ENCODE measurements at places on chromosomes 2 and 18.

DNA sequence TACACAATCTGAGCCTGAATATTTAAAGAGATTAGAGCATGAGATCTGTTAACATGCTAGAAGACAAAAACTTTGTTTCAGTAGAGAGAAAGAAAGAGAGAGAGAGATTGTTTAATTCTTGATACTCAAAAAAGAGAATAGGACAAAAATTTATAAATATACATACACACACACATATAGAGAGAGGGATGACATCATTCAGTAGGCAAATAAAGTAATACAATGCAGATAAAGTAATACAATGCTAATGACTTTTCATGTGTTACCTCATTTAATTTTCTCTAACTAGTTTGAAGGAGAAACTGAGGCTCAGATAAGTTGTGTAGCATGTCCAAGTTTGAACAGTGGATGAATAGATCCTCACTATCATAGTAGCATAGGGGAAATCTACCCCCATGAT lies 286.4 kb downstream of the CMPK2 start:
- DNase-seq: no peak

DNA sequence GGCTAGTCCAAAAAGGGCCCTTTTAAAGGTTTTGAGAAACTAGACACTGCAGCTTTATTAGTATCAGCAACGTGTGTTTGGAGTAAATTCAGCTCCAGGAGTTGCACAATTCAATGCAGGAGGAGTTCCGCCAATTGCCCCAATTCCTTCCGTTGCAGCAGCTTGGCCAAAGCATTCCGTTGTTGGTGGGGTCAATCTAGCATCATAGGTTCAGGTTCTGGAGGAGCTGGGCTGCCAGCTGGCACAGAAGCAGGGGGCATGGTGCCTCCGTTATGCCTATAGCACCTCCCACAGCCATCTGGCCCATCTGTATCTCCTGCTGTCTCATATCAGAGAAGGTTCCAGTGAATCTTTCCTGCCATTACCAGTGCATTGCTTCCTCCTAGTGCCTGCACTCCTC lies 55.4 kb downstream of the REL start:
- DNase-seq: no peak

DNA sequence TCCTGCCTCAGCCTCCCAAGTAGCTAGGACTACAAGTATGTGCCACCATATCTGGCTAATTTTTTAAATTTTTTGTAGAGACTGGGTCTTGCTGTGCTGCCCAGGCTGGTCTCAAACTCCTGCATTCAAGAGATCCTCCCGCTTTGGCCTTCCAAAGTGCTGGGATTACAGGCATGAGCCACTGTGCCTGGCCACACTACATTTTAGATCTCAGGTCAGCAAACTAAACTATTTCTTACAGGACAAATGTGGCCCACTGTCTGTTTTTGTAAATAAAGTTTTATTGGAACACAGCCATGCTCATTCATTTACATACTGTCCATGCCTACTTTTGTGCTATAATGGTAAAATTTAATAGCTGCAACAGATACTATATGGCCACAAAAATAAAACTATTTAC lies 17.8 kb downstream of the INO80D start:
- DNase-seq: no peak

- DNase-seq: no peak
Measured at GRCh38 chr2:5978131-5978751, 286.1 kb downstream of the SOX11 start.

GRCh38 chr2:24392542-24393059 lies 32.3 kb upstream of the ITSN2 start:
- DNase-seq: no peak

DNA sequence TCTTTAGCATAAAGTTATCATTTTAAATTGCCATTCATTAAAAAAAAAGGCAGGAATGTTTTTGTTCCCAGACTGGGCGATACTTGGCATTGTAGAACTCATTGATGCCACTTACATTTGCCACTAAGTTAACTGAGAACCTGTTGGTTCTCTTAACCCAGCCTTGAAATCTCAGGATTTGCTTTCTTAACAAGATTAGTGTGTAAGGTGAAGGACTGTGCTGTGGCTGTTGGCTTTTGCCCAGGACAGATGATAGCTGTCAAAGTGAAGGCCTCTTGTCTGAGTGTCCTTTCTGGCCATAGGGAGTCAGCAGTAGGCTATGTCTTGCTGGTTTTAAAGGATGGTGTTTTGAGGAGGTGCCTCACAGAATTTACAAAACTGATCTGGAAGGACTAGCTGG lies 2.6 kb downstream of the DPYSL5 start:
- no peak for DNase-seq

GRCh38 chr2:149331023-149331400 lies 625 bp downstream of the LYPD6 start:
- no peak for DNase-seq

GRCh38 chr2:55923091-55923981 lies at the start of gene EFEMP1:
EFEMP1 (minus strand) TSS chr2:55923782; CDS start chr2:55922440, 1,342 bp downstream.
- no peak for DNase-seq

- no peak for DNase-seq
Measured at GRCh38 chr2:196384729-196385128, 213.4 kb upstream of the STK17B start.

- DNase-seq: no peak
Measured at GRCh38 chr18:30485078-30485477, 557.5 kb downstream of the DSC3 start.

- no peak for DNase-seq
Measured at GRCh38 chr2:60383401-60384143, 169.9 kb downstream of the BCL11A start.

DNA sequence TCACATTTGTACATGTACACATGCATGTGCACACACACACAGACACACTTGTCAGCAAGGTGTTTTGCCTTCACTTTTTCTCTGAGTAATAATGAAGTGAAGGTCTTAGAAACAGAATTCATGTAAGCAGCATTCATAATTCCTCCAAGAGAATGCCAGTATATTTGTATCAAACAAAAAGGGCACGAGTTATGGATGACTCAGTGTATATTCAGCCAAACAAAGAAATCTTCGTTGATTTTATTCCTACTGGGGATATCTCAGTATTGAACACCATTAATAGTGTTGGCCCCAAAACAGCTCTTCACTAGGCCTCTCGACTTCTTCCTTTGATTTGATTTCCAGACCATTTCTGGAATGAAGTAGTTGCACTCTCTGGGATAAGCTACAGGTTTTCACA lies 125.3 kb downstream of the PIK3C3 start:
- DNase-seq: no peak

DNA sequence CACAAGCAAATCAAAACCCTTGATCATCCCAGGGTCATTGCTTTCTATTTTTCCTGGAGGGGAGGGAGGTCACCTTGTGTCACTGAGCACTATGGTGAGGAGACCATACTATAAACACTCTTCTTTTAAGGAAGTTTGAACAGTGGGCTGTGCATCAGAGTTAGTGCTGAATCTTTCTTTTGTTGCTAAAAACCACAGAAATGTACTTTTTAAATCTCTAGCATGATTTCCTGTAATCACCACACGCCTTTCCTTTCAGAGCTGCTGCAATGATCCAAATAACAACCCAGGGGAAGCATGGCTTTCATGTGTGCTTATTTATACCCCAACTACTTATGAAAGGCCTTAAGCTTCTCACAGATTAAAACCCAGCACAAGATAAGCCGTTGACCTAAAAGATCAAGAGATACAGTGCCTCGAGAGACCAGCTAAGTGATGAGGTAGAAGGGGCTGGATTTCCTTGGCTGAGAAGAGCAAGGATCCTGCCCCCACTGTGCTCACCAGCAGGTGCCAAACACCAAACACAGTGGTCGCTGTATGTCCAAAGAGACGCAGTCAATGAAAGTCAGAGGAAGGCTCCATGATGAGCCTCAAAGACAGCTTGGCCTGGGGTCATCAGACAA lies 34.7 kb downstream of the TRABD2A start:
- peak; percentile 41 for DNase-seq

- DNase-seq: no peak
Measured at GRCh38 chr2:181371782-181372645, 85.2 kb upstream of the ITGA4 start.

GRCh38 chr2:36404754-36405153 lies 49.2 kb downstream of the CRIM1 start:
- no peak for DNase-seq

- no peak for DNase-seq
Measured at GRCh38 chr2:132404056-132404455, 12.5 kb upstream of the GPR39 start.

DNA sequence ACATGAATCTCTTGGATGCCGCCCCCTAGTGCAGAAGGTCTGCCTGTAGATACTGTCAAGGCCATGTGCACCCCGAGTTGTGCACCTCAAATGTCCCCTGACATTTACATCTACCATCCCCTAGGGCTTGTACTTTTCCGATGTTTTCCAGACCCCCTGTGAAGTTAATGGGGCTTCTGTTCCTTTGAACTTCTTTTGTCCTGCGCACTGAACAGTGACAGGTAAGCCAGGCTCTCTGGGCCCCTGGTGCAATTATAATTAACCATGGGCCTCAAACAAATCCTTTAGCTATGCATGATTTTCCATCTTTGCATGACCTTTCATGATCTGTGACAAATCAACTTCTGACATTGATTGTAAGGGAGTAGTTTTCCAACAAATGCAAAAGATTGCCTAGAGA lies 158.4 kb downstream of the FHOD3 start:
- DNase-seq: no peak

DNA sequence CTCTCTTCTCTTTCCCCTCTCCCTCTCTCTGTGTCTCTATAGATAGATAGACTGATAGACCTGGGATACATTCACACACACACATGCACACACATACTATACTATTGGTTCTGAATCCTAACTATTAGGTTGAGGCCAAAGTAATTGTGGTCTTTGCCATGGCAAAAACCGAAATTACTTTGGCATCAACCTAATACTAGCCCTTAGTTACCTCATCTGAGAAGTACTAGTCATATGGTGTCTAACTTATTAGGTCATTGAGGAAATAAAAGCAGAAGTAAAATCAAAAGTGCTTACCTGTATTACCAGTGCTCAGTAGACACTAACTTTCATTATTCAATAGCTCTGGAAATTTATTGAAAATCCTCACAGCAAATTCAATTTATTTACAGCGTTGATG lies 451.5 kb downstream of the EPHA4 start:
- DNase-seq: no peak

- no peak for DNase-seq
Measured at GRCh38 chr2:144117086-144117485, 402.8 kb downstream of the ZEB2 start.

DNA sequence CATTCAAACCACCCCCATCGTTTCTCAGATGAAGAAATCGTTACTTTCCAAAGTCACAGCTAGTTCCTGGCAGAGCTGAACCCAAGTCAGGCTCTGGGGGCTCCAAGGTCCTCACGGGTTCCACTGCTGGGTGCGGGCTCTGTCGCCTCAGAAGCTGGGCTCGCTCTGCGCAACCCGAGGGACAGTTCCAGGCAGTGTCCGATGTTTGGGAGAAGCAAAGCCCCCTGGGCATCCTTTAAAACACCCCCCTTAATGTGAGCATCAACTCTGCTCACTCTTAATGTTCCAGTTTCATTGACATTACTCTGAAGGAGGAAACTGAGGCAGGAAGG lies 796 bp downstream of the AOX1 start:
- no peak for DNase-seq

- DNase-seq: no peak
Measured at GRCh38 chr2:157786663-157787363, 89.3 kb downstream of the ACVR1 start.

- no peak for DNase-seq
Measured at GRCh38 chr2:58930537-58930936, 689.4 kb upstream of the FANCL start.

GRCh38 chr2:117862459-117862858 lies 48.0 kb downstream of the DDX18 start:
- DNase-seq: no peak

GRCh38 chr2:80525152-80525551 lies 220.6 kb upstream of the LRRTM1 start:
- DNase-seq: no peak

DNA sequence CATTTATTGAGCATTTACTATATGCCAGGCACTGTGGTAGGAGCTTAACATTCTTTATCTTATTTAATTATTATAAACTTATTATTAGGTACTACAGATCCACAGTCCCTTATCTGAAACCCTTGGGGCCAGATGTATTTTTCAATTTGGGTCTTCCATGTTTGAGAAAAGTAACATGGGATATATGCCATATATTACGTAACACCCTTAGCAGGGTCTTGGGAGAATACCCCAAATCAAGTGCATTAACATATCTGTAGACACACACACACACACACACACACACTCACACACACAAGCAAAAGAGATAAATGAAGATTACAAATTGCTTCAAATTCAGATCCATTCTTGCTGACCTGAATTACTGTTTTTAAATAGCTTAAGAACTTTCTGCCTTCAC lies 13.7 kb downstream of the NTSR2 start:
- DNase-seq: no peak

- no peak for DNase-seq
Measured at GRCh38 chr2:13537771-13538349, 821.1 kb downstream of the TRIB2 start.

DNA sequence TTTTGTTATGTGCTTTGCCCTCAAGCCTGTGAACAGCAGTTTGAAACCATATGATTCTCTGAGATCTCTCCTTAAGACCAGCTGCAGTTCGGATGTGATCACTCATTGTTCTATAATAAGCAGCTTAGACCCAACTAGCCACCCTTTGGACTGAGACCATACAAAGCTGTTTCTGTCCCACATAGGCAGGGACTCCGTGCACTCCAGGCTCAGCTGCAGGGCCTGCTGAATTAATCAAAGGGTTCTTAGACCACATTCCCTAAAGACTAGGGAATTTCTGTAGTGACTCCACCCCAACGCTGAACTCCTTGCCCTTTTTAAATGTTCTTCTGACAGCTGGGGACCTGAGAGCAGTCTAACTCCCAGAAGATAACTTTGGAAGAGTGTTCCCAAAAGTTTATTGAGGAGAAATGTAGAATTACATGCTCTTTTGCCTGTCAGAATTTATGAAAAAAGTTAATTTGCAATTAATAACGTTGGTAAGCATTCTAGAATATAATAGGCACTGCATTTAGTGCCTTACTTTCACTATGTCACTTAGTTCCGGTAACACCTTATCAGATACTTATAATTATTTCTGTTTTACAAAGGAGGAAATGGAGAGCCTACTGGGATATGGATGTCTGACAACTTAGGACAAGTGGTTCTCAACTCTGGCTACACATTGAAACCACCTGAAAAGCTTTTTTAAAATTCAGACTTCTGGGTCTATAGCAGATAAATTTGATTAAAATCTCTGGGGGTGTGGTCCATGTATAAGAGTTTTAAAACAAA lies 42.3 kb downstream of the GULP1 start:
- DNase-seq: no peak

DNA sequence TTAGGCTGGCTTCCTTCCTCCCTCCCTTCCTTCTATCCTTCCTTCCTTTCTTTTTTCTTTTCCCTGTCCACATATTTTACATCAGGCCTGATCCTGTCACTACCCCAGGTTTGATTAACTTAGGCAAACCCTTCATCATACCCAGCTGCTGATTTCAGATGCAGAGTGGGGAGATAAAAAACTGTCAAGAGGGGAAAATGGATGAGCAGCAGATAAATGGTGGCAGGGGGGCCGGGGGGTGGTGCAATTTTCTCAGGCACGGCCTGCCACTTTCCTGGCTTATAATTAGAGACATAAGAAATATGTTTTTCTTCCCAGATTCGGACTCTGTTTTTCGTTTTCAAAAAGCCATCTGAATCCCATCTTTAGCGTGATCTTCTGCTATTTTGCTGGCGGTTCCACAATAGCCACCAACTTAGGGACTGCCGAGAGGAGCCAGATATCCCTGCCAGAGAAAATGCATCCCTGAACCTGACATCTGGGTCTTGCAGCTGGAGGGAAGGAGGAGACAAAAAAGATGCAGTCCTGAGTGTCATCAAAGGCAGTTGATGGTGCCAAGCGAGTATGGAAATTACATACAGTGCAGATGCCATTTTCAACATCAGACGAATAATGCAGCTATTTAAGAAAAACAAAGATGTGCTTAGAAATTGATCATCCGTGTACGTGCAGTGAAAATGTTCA lies 49.9 kb downstream of the CXCR4 start:
- no peak for DNase-seq
